ENCODE measurements at places on chromosomes 1 and 21. TPM values are rescaled to one million over a fixed set of nuclear protein-coding genes. Genes with fewer than 3 reads are reported as not detected.

The CACNA1S gene
- not detected for total RNA-seq

The PPIE gene
- total RNA-seq = 32.4 TPM

The LHX8 gene
- total RNA-seq = not detected

The ZNHIT6 gene
- total RNA-seq = 9.8 TPM

The PTPN14 gene
- 23.5 TPM for total RNA-seq

The CHRM3 gene
- not detected for total RNA-seq

The PADI2 gene
- total RNA-seq = 0.26 TPM

The FCRL5 gene
- total RNA-seq = not detected
